ENCODE measurements at places on chromosomes 7 and 10.
A peak's percentile ranks its signal among the peaks of the same experiment; 100 is the strongest.

GRCh38 chr10:22346096-22346661, 883 bp downstream of the SPAG6 start:
- no peak for DNase-seq

GRCh38 chr7:68414631-68415425, 1183.4 kb upstream of the AUTS2 start:
- DNase-seq = no peak

- no peak for DNase-seq
Observed at GRCh38 chr10:100359529-100360150, 12.6 kb downstream of the SCD start.

GRCh38 chr7:1819259-1819841, 149.3 kb downstream of the ELFN1 start:
- DNase-seq = no peak

DNA sequence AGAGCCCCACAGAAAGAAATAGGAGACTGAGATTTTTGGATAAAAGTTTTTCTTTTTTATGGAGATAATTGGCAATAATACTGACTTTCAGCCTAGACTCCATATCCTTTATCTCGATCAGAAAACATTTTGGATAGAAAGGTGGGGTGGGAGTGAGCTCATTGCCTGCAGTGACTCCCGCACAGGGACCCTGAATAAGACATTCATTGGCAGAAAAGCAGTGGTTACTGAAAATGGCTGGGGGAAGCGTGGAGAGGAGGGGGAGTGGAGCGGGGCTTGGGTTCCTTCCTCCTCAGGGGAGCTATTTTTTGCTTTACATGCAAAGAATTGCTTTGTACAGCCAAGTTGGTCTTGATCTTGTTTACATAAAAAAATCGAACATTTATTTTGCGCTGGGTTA, 90.4 kb upstream of the BMPER start:
- no peak for DNase-seq

DNA sequence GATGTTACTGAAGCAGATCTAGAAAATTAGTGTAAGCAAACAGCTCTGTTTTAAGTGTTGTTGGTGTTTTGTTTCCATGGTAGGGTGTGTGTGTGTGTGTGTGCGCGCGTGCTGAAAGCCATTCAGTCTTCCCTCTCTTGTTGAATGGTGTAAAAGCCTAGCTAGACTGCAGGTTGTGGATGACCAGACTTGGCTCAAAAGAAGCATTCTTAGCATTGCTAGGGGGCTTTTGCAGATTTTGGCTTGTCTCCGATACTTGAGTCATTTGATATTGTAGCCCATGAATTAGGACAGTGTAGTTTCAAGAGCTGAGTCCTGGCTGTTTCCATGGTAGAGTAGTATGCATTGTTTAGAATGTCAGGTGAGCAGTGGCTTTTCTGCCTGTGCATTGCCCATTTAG, 99.1 kb downstream of the SND1 start:
- DNase-seq = no peak

GRCh38 chr7:93902777-93903423, 3.5 kb upstream of the GNGT1 start:
- no peak for DNase-seq

DNA sequence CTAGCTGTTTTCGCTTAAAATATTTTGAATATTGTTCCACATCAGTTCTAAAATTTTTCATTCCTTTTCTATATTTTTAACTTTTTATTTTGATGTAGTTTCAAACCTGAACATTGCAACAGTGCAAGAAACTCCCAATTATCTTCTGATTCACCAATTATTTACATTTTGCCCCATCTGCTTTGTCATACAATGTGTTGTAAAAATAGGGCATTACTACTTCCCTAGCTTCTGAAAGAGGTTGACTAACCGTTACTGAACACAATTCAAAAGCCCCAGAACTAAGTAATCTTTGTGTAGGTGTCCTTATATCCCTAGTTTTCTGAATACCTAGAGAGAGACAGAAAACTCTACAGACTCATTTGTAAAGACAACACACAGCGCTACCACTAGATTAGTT, 86.7 kb downstream of the AVL9 start:
- no peak for DNase-seq

DNA sequence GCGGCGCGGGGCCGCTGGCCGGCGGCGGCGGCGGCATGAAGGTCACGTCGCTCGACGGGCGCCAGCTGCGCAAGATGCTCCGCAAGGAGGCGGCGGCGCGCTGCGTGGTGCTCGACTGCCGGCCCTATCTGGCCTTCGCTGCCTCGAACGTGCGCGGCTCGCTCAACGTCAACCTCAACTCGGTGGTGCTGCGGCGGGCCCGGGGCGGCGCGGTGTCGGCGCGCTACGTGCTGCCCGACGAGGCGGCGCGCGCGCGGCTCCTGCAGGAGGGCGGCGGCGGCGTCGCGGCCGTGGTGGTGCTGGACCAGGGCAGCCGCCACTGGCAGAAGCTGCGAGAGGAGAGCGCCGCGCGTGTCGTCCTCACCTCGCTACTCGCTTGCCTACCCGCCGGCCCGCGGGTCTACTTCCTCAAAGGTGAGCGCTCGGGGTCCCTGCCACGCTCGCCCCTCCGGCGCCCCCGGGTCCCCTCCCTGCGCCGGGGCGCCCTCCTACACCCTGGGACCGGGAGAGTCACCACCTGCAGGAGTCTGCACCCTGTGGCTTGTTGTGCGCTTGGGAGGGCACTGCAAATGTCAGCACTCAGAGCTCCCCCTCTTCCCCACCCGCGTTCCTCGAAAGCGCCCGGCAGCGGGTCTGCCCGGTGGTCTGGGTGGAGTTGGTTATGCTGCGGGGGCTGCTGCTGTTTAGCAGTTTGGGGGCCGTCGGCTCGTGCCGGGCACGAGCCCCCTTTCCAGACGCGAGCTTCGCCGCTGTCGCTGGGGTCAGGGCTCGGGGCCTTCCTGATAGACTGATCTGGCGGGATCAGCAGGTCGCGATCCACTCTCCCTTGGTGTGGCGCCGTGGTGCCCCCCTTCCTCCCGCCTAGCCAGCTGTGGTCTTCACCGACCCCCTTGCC, 627 bp downstream of the DUSP5 start:
- DNase-seq = peak; percentile 50

DNA sequence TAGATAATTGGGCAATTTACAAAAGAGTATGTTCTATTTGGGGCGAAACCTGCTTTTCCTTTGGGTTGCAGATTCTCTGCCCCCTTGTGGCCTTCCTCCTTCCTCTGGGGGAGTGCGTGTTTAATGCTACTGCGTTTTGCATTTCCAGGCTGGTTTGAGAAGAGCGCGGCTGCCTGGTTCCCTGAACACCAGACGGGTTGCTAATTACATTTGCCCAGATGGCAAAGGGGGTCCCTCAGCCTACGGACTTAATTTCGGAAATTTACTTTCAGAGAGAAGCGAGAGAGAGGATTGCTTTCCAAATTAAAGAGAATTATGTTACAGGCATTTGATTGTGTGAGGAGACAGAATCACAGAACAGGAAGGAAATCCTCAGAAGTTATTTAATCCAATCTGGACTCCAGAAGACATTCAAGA, 91.9 kb upstream of the JAZF1 start:
- DNase-seq = peak; percentile 4

GRCh38 chr7:27944643-27945042, 204.7 kb downstream of the TAX1BP1 start:
- no peak for DNase-seq

GRCh38 chr10:27819781-27820531, 74.3 kb upstream of the MKX start:
- DNase-seq = no peak

- DNase-seq = no peak
Observed at GRCh38 chr7:17144322-17144721, 154.1 kb upstream of the AHR start.

DNA sequence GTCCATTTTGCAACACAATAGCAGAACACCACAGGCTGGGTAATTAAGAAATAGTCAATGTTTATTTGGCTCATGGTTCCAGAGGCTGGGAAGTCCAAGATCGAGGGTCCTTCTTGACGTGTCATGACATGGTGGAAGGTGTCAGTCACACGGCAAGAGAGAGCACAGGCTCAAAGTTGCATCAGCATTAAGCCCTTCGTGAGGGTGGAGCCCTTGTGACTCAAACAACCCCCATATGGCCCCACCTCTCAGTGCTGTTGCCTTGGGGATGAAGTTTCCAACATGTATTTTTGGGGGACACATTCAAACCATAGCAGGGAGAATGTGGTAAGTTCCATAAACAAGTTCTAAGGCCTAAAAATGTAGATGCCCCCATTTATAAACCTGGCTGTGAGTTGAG, 24.6 kb upstream of the GTPBP4 start:
- no peak for DNase-seq

- no peak for DNase-seq
Observed at GRCh38 chr7:136179154-136179553, 202.0 kb upstream of the MTPN start.

DNA sequence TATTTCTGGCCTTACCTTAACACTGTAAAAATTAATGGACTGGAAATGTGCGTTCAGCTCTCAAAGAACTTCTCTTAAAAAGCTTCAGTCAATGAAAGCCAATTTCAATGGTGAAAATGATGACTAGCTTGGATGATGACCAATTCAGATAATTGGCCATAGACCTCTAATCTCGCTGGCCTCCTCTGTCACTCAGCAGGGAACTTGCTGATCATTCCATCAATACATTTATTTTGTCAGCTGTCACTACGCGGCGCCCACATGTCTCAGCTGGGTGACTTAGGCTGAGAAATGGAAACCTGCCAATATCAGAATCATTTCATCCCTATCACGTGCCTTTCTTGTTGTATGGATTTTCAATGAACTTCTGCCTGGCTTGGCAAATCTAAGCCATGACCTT, 673.0 kb upstream of the AUTS2 start:
- no peak for DNase-seq

GRCh38 chr7:92732316-92733036, 103.9 kb downstream of the CDK6 start:
- DNase-seq = no peak

DNA sequence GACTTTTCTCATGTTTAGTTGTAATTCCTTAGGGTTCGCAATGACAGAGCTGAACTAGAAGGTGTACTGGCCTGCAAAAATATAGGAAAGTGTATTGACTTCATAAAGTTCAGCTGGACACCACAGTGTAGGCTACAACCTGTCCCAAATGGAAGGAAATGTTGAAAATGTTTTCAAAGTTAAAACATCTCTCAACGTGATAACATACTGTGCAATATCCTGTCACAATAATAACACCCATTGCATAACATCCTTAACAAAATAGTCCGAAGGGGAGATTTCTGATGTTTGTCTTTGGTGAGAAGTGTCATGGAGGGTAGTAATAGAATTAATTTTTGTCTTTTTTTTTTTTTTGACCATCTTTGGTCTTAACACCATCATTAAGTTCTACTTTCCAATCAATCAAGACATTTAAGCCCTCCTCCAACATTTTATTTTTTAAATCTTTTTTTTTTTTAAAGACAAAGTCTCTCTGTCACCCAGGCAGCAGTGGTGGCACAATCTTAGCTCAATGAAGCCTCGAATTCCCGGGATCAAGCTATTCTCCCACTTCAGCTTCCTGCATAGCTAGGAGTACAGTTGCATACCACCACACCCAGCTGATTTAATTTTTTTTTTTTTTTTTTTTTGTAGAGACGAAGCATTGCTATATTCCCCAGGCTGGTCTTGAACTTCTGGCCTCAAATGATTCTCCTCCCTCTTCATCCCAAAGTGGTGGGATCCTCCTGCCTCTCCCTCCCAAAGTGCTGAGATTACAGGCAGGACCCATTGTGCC, 45.7 kb downstream of the DYNC1I1 start:
- no peak for DNase-seq

Data from anterior cingulate cortex (tissue), 58 donors.